ENCODE measurements at places on chromosomes 7 and 10.

DNA sequence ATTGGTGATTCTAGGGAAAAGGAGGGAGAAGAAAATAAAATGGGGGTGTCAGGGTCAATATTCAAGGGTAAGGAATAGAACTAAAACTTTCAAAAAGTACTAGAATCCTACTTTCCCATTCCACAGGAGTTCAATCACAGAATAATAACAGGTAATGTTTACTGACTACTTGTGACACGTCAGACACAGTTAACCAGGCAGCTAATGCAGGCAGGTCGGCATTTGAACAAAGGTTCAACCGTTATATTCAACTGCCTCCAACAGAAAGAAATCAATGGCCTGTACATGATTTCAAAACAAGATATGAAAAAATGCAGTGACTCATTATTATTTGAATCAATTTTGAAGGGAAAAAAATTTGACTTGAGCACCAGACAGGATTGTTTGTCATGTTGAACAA is 3.1 kb downstream of the ASB15 start:
- DNase-seq, result no peak

DNA sequence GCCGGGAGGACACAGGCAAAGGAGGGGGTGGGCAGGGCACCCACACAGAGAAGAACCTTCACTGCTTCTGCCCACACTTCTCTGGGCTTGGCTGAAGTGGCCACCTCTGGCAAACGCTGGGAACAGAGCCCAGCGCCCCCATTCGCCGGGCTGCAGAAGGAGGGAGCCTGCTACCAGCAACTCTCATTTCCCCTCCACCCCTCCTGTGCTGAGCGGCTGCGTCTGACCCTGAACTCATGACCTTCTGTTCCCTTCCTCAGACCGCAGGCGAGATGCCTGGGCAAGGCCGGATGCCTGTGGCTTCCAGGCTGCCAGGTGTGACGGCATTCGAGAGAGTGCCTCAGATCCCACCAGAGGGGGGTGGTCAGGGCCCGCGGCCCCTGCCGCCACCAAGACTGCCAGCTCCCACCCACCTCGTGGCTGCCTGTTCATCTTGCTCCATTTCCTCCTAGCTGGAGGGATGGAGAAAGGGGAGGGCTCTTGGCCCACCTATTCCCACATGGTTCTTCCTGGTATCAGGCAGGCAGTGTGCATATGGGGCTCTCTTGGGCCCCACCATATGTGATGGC is 19.8 kb downstream of the DNAJB12 start:
- peak; percentile 77 for DNase-seq

DNA sequence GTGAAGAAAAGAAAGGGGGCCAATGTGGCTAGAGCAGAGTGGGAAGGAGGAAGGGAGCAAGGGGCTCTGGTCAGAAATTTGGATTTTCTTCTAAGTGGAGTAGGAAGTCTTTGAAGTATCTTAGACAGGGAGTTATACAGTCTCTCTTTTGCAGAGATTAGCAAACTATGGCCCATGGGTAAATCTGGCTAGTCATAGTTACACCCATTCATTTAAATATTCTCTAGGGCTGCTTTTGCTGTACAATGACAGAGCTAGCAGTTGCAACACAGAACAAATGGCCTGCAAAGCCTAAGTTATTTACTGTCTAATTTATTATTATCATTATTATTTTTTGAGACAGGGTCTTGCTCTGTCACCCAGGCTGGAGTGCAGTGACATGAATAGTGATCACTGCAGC is 10.5 kb upstream of the LAMB4 start:
- no peak for DNase-seq

DNA sequence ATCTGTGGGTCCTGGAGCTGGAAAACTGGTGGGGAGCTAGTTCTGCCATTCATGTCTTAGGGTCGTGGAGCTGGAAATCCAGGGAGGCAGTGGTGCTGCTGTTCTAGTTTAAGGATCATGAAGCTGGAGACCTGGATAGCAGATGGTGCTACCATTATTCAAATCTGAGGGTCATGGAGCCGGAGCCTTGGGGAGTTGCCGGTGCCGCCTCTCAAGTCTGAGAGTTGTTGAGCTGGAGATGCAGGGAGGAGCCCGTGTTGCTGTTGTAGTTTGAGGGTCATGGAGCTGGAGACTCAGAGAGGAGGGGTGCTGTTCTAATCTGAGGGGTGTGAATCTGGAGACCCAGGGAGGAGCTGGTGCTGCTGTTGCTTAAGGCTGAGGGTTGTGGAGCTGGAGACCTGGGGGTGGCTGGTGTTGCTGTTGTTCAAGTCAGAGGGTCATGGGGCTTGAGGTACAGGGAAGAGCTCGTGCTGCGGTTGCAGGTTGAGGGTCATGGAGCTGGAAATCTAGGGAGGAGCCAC is 86.0 kb upstream of the ZNF479 start:
- no peak for DNase-seq

DNA sequence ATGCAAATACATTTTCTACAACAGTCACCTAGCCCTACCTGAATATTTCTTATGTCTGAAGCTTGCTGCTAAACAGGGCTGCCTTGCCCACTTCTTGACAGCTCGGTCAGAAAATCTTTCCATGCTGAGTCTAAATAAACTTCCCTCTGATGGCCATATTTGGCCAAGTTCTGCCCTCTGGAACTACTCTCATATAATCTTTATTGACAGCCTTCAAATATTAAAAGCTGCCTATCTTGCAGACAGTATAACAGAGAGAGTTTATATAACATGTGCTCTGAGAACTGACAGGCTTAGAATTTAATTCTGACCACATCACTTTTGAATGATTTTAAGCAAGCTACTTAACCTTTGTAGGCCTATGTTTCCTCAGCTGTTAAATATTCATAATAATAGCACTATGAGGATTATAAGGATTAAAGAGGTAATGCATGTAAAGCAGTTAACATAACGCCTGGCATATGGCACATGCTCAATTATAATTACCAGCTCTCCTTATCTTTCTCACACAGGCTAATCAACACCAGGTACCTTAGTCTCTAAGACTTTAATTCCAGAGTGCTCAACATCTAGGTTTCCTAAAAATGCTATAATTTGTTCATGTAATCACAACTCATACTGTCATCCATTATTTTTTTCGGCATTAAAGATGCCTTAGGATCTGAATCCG is 334.1 kb downstream of the HPSE2 start:
- no peak for DNase-seq

GRCh38 chr10:44300666-44301649 is 83.9 kb downstream of the CXCL12 start:
- no peak for DNase-seq

GRCh38 chr7:50304911-50305582 is 531 bp downstream of the IKZF1 start:
- peak; percentile 38 for DNase-seq

DNA sequence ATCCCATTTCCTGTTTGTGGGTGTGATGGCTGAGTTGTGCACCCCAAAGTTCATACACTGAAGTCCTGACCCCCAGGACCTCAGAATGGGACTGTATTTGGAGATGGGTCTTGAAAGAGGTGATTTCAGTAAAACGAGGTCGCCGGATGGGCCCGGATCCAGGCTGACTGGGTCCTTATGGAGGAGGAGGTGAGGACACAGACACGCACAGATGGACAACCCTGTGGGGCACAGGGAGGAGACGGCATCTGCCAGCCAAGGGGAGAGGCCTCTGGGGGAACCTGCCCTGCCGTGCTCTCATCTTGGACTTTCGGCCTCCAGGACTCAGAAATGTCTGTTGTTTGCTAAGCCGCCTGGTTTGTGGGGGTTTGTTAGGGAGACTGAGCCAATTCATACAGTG is 61.1 kb downstream of the PTPRN2 start:
- DNase-seq, result no peak

GRCh38 chr7:92025260-92025659 is 84.6 kb downstream of the AKAP9 start:
- no peak for DNase-seq

DNA sequence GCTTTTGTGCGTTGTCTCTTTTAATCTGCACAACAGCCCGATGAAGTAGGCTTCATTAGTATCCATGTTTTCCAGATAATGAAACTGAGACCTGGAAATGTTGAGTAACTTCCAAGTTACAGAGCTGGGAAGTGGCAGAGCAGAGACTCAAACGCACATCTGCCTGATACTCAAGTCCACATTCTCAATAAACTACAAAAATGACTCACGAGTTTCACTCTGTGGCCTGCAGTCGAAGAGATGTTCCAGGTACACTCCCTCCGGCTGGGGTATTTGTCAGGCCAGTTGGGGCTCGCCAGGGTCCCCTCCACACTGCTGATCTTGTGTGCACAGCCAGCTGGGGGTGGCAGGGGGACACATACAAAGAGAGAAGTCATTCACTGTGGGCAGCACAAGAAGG is 17.7 kb upstream of the OPALIN start:
- no peak for DNase-seq

DNA sequence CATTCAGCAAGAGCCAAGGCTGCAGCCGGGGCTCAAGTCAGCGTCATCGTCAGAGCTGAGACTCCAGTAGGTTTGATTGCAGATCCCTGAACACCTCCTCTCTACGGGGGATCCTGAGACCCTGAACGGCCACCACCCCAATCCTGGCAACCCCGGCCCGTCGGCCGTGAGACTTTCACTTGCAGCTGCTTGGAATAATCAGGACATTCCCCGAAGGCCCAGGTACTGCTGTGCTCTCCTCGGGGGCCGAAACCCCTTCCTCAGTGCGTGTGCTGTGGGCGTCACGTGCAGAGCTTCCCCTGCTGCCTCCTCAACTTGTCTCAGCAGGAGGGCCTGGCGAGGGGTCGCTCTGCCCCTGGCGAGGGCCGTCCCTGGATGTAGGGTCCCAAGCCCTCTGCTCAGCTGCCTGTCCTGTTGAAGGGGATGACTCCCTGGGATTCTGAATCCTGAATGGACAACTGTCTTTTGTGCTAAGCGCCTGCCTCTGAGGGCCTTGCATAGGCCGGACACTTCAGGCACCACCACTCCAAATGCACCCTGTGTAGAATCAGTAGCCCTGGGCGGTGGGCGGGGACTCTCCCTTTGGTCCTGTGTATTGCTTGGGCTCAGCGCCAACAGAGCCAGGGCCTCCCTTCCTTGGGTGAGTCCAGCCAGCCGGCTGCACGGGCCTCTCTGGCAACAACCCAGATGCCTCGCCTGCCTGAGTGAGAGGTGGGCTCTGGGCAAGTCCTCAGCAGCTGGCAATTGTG is 63.8 kb upstream of the EBF3 start:
- no peak for DNase-seq

GRCh38 chr10:78255214-78255613 is 221.6 kb downstream of the RPS24 start:
- no peak for DNase-seq

- no peak for DNase-seq
These were observed 95.4 kb downstream of the TCF7L2 start for GRCh38 chr10:113045147-113046055.

DNA sequence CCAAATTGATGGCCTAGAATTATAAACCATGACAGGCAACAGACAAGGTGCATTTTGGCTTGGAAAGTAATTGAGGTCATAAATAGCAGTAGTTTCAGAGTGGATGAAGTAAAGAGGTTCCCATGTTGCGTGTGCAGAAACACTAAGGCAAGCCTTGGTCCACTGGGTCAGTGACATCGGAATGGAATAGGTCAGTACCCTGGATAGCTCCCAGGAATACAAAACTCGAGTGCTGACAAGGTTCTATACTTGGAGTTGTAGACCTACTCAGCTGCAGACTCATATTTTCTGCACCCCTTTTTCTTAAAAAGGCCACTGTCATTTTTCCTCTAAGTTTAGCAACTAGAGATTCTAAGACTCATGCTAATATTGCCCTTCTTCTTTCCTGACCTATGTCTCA is 132.8 kb downstream of the DYNC1I1 start:
- no peak for DNase-seq

GRCh38 chr7:128811631-128812430 is 18.4 kb upstream of the FLNC start:
- no peak for DNase-seq

- DNase-seq, result no peak
These were observed 49.7 kb upstream of the ANTXRL start for GRCh38 chr10:46236941-46237681.

DNA sequence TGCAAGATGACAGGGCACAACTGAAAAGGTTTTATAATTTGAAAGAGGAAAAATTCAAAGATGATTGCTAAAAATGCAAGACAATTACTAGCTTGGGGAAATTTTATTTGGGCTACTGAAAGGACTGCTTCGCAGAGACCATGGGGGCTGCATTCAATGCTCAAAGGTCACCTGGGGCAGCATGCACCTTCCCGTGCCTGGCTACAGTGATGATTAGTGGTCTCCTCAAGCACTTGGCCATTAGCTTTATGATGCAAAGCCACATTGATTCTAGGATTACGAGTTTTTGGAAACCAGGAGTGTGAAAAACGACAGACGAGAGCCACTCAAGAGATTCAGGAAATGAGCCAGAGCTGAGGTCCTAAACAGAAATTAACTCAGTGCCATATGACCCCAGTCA is 764.6 kb downstream of the PHTF2 start:
- no peak for DNase-seq

- no peak for DNase-seq
These were observed 47.6 kb downstream of the LAMB1 start for GRCh38 chr7:107955394-107955793.

DNA sequence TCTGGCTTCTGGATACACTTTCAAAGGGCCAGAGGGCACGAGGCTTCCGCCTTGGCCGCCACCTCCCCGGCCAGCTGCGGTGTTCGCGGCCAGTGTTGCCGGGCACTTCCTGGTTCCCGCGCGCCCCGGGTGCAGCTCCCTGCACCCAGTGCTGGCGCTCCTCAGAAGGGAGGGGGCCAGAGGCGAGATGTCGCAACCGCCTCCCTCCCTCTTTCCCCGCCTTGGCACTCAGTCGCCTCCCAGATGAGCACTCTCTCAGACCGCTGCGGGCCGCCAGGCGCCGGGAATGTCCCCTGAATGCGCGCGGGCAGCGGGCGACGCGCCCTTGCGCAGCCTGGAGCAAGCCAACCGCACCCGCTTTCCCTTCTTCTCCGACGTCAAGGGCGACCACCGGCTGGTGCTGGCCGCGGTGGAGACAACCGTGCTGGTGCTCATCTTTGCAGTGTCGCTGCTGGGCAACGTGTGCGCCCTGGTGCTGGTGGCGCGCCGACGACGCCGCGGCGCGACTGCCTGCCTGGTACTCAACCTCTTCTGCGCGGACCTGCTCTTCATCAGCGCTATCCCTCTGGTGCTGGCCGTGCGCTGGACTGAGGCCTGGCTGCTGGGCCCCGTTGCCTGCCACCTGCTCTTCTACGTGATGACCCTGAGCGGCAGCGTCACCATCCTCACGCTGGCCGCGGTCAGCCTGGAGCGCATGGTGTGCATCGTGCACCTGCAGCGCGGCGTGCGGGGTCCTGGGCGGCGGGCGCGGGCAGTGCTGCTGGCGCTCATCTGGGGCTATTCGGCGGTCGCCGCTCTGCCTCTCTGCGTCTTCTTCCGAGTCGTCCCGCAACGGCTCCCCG is at the start of gene FFAR4:
Gene FFAR4 (plus strand): TSS at position 231 of the 842 bp plus-strand sequence. CDS start 56 bp downstream, at position 287.
- peak; percentile 27 for DNase-seq

Data from small intestine (tissue), 16 donors.